Stimulated activated CD4-positive, alpha-beta T cell treated with anti-CD3 and anti-CD28 coated beads, Interleukin-12 subunit alpha, Interleukin-12 subunit beta, amount 100 ng/mL, for 48 hours (primary cell): ENCODE measurements at places on chromosomes 7 and 10.
A peak's percentile ranks its signal among the peaks of the same experiment; 100 is the strongest.

- DNase-seq = no peak
These were observed 11.7 kb downstream of the SLC39A12 start for GRCh38 chr10:17963431-17963830.

- no peak for DNase-seq
These were observed 12.2 kb upstream of the FAM53B start for GRCh38 chr10:124756156-124756903.

DNA sequence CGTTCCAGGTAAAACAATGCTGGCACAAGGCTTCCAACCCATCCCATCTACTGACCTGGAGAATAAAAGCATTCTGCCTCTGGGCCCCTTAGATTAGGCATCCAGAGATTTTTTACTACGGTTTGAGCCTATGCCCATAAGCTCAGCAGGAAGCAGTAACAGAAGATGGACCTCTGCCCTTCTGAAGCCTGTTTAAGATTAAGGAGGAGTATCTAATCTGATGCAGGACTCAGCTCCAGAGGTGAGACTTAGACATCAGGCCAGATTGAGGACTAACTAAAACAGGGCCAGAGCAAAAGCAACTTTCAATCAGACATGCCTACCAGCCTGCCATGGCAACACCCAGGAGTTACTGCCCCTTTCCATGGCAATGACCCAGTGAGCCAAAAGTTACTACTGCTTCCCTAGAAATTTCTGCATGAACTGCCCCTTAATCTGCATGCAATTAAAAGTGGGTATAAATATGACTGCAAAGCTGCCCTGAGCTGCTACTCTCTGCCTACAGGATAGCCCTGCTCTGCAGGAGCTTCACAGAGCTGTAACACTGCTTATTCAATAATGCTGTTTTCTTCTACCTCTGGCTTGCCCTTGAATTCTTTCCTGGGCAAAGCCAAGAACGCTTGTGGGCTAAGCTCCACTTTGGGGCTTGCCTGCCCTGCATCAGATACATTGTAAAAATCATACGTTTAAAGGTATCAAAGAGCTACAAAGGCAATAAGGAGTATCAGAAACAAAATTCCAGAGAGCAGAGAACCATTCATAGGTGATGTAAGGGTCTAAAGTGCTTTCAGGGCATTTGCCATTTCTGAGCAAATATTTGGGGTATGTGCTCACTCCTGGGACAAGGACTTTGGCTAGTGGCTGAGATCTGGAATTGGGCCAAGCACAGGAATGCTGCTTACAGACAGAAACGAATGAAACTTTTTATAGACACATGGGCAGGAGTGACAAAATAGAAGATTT, 25.0 kb upstream of the CNNM1 start:
- DNase-seq = no peak

DNA sequence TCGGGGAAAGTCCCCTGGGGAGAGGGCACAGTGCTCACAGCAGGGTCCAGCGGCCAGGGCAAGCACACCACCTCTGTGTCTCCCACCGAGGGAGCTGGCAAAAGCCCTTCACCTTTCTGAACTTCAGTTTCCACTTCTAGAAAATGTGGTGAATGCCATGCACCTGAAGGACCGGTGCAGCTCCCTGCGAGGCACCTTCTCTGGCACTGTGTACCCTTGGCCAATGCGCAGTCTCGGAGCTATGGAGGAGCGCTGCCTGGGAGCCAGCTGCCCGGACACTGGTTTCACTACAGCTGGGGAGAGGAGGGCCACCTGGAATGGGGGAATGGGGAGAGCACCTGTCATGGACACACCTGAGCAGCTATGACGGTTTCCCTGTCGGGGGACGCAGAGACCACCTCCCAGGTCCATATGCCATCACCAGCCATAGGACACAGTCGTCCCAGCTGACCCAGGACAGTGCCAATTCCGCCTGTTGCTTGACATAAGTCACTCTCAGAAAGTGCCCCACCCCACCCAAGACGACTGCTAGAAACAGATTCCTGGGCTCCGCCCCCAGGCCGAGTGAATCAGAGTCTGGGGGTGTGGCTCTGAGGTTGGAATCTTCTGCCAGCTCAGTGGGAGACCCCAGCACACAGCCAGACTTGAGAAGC, 16.8 kb downstream of the RASGEF1A start:
- DNase-seq = no peak

DNA sequence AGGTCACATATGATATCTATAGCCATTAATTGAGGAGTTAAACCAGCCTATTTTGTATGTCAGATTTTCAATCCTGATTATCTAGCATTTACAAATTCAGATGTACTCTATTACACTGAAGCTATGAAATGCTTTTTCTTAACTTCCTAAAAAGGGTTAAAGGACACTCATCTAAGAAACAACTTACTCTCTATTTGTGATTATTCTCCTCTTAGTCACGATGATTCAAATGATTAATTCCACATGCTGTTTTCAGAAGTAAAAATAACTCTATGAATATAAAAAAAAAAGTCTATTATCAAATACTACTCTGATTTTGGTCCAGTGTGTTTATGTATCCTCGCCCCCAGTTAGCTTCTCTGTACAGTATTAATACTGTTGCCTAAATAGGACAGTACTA, 1199.9 kb downstream of the GATA3 start:
- DNase-seq = no peak

GRCh38 chr7:90474284-90475210, 5.1 kb downstream of the PTTG1IP2 start:
- DNase-seq = no peak

DNA sequence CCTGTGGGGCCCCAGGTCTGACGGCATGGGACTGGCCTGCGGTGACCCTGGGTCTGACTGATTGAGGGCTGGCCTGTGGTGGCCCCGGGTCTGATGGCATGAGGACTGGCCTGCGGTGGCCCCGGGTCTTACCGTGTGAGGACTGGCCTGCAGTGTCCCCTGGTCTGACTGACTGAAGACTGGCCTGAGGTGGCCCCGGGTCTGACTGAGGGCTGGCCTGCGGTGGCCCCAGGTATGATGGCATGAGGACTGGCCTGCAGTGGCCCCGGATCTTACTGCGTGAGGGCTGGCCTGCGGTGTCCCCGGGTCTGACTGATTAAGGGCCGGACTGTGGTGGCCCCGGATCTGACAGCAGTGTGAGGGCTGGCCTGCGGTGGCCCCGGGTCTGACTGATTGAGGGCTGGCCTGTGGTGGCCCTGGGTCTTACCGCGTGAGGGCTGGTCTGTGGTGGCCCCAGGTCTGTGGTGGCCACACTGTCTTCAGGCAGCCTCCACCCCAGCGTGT, 10.9 kb downstream of the JAKMIP3 start:
- DNase-seq = no peak

DNA sequence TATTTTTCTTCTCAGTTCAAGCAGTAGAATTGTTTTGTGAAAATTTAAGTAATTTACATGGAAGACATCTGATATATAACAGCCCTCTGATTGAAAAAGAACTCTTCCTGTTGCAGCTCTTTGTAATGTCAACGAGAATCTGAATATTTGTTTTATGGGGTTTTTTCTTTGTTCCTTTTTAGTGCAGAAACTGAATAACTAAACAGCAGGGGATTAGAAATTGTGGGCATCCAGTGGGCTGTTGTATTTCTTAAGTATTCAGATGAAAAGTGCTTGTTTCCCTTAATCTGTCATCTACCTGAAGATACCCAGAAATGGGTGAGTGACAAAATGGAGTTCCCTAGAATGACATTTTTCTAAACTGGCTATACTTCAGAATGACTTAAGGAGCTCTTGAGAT, 7.4 kb downstream of the ARL4A start:
- no peak for DNase-seq

- DNase-seq = no peak
These were observed 155.4 kb upstream of the ITGB1 start for GRCh38 chr10:33113466-33113865.

- no peak for DNase-seq
These were observed 47.9 kb downstream of the WNT2 start for GRCh38 chr7:117274951-117275350.

GRCh38 chr10:92848441-92849233, at the start of gene EXOC6:
Gene EXOC6, plus strand, starts transcription at chr10:92848520. Its CDS starts 14 bp downstream, at chr10:92848534.
- peak; percentile 75 for DNase-seq

- no peak for DNase-seq
These were observed 224.3 kb downstream of the MDFIC start for GRCh38 chr7:115146148-115146547.

DNA sequence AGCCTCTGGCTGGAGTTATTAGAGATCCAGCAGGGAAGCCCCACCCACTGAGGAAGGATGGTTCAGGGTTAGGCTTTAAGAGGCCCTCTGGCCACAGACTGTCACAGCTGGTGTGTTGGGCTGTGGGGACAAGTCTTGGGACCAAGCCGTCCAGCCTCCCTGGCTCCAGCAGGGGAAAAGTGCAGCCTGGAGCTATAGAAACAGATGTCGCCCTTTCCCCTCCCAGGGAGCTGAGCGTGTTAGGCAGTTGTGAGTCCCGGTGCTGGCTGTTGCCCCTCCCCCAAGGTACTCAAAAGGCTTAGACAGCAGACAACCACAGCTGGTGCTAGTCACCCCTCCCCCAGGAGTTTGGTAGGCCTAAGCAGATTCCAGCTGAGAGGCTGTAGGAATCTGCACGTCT, 143.4 kb downstream of the TMEM168 start:
- DNase-seq = no peak
